ENCODE measurements at places on chromosomes 1 and 21.

DNA sequence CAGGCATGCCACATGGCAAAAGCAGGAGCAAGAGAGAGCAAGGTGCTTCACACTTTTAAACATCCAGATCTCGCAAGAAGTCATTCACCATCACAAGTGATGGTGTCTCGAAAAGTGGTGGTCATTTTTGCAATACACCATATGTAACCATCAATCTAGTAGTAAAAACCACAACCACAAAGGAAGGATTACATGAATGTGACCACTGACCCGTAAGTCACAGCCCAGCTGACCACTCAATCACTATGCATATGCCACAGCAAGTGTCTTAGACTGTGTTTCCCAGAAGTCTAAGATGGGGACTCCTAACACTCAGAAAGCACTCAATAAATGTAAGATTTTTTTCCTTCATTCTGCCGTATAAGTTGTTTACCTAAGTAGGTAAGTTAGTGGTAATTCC lies 76.9 kb downstream of the FH start:
- no peak for DNase-seq

DNA sequence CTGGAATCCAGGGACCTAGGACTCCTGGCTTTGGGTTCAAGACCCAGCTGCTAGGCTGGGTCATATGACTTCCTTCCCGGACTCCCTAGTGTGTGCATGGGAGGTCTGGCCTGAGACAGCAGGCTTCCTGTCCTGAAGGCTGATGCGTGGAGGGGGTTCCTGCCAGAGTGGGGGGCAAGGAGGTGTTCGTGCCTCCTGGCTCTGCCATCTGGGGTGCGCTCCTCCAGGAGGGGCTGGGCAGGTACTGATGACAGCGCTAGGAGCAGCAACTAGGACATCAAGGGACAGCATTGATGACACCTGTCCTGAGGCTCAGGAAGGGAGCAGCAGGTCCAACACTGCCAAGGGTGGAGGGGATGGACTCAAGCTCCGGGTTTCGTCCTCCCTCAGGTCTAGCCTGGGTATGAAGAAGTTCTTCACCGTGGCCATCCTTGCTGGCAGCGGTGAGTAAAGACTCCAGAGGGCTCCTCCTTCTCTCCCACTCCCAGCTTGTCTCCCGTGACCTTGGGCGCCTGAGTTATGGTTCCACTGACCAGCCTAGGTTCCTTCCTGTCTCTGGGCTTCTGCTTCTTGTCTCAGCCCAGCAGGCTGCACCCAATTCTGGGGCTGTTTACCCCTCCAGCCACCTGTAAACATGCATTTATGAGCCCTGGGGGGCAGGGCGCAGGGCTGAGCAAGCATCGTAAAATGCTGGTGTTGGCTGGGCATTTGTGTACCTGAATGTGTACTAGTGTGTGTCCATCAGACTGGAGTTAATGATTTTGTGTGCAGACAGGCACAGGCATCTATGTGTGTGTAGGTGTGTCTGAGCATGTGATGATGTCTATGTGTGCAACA lies 871 bp downstream of the PLA2G2F start:
- no peak for DNase-seq

DNA sequence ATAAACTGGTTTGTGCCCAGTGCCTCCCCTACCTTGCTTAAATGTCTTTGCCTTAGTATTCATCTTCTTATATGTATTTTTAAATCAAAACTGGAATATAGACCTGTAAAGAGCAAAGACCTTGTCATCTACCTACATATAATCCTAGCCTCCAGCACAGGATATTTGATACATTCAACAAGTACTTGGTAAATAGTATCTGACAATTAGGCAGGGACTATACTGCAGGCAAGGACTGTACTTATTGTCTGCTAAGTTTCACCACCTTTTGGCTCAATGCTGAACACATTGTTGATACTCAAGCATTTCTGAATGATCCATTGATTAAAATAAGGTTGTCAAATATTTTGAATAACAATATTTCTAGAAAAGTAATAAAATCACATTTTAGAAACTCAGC lies 96.4 kb downstream of the PKN2 start:
- DNase-seq: no peak

- DNase-seq: no peak
Observed at GRCh38 chr1:18681423-18681835, 50.8 kb downstream of the PAX7 start.

DNA sequence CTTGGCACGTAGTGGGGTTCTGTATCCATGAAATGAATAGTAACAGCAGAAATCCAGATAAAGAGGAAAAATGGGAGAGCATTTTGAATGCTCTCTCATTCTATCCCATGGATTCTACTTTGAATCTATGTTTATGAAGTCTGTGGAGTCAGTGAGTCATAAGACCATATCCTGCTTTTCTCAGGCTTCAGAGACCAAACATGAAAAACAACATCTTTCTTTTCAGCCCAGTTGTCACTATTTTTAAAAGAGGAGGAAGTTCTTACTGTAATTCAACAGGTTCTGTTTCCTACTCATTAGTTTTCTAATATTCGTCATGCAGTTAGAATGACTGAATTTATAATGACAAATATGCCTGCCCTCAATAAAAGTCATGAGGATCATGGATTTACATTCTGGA lies 39.4 kb upstream of the CD55 start:
- no peak for DNase-seq

DNA sequence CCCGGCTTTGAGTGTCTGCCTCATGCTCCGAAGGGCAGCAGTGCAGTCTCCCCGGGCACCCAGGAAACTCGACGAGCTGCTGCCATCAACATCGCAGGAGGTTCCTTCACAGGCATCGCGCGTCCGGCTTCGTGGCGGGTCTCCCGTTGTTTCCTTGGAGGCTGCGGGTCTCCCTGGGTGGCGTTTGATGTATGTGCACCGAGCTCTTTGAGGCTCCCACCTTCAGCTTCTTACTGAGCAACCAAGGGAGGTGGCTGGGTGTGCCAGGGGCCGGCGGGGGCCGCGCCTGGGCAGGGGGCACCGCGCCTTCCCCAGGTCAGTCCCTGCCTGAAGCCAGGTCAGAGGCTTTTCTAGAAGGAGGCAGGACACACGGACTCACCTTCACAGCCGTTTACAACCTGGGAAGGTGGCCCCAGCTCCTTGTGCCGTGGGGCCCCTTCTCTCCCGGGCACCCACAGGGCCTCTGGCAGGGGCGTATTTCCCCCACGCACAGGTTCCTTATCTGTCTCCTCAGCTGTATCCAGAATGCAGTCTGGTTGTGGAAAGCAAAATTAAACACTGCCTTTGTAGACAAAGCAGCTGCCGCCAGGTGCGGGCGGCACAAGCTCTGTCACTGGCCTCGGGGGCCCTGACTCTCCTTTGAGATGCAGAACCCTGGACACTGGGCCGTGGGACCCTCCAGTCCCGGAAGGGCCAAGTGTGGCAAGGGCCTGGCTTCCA lies 21.7 kb upstream of the PEX10 start:
- no peak for DNase-seq

DNA sequence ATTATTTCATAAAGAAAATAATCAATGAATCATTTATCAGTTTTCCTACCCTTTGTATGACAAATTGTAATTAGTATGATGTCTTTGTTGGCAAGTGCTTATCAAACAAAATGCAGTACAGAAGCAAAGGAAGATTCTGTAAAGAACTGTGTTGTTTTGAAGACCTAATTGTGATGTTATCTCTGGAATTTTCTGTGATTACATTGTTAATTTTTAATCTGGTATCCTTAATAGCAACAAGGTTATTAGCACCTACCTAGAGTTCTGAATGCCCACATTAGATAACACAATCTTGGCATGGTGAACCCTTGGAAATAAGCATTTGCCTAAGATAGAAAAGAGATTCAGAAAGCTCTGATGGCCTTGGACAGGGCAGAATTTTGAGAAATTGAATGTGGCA lies 274.1 kb upstream of the ST6GALNAC5 start:
- DNase-seq: no peak

GRCh38 chr1:1330366-1331067 lies 563 bp upstream of the TAS1R3 start:
- peak; percentile 72 for DNase-seq

DNA sequence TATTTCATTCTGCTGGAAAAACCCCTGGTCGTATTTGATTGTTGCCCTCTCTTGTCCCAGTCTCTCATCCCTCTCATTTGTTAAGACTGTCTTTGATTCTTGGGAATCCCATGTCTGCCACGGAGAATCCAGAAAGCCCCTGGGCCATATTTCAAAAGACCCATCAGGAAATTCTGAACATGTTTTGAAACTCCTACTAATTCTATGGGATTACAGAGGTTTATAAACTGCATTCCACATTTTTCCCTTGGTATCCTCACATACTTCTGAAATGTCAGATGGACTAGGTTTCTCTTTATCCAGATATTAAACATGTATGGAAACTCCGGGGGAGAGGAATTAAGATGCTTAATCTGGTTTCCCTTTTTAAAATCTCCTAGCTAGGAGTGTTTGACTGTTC lies 80.0 kb downstream of the HUNK start:
- no peak for DNase-seq

- no peak for DNase-seq
Observed at GRCh38 chr1:44368471-44369151, 13.6 kb upstream of the ERI3 start.

DNA sequence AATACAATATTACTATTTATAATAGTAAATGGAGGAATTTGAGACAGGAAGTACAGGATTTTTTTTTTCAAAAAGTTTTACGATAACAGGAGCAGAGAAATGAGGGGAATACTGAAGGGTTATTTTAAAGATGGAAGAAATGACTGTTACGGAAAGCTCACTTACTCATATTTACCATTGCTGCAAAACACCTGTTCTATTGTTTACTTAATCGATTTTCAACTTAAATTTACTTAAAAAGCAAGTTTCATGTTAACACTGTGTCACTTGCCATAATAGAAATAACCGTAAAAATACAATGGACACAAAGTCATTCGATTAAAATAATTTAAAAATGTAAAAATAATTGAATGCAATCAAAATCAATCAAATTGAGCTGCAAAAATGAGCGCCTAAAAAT lies 3.4 kb upstream of the EXO1 start:
- DNase-seq: no peak

DNA sequence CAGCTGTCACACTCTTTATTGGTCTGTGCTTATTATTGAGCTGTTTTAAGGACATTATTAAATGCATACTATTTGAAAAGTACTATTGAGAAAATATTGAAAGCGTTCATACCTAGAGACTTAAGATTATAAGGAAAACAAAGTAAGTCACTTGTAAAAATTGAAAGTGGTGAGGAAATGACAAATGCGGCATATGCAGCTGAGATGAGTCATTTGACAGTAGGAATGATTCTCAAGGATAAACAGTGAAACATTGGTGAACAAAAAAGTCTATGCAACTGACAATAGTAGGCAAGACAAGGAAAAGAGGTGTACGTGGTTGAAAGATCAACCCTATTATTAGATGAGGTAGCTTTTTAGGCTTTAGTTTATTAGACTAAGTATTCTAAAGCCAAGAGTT lies 82.6 kb upstream of the MAP10 start:
- no peak for DNase-seq

DNA sequence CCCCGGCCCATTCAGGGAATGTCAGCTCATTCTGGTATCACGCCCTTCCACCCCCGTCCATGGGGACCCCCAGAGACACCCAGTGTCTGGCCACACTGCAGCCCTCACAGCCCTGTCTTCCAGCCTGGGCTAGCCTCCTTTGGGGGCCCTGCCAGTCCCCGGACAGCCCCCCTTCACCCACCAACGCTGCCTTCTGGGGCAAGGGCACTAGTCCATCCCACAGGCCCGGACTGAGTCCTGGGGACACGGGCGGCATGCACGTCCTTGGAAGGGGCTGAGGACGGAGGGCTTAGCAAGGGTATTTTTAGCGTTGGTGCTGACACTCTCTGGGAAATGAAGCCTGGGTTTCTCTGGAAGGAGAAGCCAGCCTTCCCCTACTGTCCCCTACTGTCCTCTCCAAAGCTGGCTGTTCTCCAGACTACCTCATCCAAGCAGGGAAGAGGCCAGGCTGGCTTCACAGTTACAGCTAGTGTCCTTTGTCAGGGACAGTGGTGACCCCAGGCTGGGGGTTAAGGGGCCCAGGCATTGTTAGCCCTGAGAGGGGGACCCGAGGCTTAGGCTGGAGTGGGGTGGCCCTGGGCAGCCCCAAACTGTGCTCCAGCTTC lies 39.5 kb downstream of the COQ8A start:
- DNase-seq: no peak

DNA sequence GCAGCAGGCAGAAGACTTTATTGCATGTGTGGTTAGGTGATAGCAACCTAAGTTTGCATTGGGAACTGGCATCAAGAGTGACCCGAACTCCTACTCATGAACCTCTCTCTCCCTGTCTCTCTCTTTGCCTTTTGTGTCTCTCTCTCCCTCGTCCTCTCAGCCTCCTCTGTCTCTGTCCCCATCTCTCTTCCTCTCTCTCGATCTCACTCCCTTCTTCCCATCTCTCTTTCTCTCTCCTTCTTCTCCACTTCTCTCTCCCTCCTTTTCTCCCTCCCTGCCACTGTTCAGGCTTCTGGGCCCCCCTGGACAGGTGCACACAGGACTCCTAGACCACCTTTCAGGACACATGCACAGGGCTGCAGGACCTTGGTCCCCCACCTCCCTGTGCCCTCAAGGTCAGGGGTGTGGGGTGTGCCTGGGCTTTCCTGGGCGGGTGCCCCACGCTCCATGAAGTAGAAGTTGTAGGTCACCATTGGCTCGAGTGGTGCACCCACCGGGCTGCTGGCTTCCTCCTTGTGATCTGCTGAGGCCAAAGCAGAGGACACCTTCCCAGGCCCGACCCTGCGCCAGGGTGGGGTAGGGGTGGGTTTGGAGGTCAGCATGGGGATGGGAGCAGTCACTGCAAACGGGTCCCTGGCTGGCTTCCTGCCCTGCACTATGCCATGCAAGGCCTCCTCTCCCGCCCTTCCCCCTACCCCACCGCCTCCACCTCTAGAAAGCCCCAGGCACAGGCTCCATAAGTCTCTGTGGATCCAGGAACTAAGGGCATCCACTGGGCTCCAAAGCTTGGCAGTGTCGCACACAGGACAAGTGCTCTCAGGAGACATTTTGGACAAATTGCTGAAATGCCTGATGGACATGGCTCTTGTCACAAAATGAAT lies 13.2 kb upstream of the ZBTB17 start:
- no peak for DNase-seq

- no peak for DNase-seq
Observed at GRCh38 chr1:221098471-221099405, 219.5 kb downstream of the HLX start.
